SHP77 treated with DMSO at 0.1 percent for 48 hours (cell line): ENCODE measurements at places on chromosomes 7 and 10.

DNA sequence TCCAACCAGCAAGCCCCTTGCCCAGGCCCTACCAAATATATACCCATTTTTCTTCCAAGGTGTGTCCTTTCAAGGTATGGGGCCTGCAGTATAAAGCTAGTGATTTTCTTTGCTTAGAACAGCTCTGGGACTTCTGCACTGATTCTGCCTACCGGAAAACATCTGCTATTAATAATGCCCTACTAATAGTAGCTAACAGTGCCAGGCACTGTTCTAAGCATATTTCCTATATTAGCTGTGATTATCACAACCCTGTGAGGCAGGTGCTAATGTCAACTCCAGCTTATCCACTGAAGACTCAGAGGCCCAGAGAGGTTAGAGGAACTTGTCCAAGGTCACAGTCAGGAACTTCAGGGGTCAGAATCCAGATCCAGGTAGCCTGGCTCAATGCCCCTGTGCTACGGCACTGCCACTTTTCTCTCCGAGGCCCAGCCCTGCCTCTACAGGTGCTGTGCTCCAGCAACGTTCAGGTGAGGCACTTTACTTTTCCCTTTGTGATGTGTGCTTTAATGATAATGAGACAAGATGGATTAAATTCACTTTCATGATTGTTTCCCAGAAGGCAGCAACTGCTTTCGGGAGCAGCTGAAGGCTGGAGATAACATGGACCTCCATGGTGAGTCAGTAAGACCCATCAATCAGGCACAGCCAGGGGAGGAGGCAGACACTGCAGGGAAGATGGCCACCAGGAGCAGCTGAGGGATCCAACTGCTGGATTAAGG is 26.7 kb downstream of the TAS2R41 start:
- DNase-seq: no peak

DNA sequence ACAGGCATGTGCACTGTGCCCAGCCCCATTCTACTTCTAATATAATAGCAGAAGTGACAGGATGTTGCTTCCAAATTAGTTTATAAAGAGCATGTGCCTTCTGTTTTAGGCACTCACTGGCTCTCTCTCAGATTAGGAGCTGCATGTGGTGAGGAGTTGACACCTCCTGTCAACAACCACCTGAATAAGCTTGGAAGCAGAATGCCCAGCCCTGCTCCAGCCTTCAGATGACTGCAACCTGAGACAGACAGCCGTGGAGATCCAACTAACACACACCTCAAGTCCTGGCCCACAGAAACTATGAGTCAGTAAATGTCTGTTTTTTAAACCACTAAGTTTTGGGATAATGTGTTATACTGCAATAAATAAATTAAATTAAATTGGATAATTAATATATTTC is 54.5 kb downstream of the PARD3 start:
- DNase-seq: no peak

GRCh38 chr10:24889639-24890038 is 62.8 kb downstream of the PRTFDC1 start:
- DNase-seq: no peak

DNA sequence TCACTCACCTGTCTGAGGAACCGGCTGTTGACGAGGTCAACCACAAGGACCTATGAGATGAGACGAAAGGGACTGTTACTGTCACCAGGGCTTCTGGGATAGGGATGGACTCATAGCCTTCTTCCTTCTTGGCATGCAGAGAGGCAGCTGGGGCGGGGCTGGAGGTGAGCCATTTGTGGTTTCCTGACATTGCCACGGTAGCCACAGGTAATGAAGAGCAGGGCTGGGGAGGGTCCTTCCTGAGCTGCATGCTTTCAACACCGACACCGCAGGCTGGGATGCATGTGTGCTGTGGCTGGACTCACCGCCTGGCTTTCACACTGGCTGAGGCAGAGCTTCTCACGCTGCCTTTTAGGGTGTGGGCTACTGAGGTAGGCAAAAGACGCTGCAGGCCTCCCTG is 46.4 kb upstream of the MKRN1 start:
- DNase-seq: no peak

DNA sequence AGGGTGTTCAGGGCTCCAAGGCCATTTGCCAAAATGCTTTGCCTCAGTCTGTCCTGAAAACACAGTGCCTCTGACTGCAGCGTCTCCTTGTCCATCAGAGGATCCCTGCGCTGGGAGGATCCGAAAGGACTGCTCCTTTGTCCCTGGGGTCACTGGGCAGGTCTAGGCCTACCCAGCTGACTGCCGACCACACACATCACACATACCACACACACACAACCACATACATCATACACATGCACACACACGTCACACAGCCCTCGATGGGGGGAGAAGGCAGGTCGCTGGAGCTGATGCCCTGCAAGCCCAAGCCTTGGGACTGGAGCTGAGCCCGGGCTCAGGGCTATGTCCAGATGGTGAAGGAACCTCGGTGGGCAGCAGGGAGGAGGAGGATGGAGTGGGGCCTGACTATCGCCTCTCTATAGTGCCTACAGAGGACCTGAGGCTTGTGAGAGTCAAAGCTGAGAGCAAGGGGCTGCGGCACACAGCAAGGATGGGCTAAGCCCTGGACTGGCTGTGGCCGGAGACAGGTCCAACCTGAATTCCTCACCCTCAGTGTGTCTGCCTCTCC is 29.1 kb downstream of the GPRIN2 start:
- DNase-seq: no peak

DNA sequence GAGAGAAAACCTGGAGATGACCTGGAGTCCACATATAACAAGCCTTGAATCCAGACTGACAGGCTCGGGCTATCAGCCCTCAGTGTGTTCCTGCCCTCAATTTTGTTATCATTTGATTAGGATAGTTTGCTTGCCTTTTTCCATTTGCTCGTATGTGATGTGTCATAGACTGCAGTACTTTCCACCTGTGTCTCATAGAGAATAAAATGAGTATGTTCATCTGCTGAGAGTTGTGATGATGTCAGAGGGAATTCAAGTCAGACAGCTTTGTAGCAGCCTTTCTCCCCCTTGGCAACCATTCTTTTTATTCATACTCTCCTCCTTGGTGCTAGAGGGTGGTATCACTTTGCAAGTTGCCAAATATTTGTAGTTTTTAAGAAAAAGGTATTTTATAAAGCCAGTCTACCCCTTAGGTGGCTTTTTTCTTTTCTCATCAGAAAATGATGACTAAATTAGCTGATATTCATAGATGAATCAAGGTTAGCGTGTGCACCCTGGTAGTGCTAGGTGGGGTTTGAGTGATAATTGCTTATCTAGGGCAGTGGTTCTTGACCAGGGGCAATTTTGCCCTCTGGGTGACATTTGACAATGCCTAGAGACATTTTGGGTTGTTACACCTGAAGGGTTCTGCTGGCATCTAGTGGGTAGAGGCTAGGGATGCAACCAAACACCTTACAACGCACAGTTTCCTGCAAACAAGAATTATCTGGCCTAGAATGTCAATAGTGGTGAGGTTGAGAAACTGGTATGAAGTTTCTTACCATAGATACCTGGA is 5.4 kb downstream of the SGPL1 start:
- no peak for DNase-seq

- DNase-seq: no peak
Measured at GRCh38 chr7:73519867-73520672, 2.0 kb downstream of the BAZ1B start.

GRCh38 chr7:92092210-92092609 is 42.1 kb downstream of the CYP51A1 start:
- no peak for DNase-seq

- no peak for DNase-seq
Measured at GRCh38 chr10:129730993-129731325, 233.1 kb downstream of the EBF3 start.

DNA sequence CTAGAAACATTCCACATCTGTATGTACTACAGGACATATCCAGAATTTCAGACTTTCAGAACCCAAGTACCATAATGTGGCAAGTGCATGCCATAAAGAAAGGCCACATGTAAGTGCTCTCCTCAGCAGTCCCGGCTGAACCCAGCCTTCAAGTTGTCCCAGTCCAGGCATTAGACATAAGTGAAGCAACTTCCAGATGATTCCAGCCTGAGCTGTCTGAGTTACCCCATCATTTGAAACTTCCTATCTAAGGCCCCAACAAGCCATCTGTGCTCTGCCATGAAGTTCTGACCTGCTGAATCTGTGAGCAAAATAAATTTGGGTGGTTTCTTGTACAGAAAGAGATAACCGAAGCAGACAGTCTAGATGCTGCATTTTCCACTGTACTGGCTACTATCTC is 218.8 kb downstream of the IPMK start:
- DNase-seq: no peak

DNA sequence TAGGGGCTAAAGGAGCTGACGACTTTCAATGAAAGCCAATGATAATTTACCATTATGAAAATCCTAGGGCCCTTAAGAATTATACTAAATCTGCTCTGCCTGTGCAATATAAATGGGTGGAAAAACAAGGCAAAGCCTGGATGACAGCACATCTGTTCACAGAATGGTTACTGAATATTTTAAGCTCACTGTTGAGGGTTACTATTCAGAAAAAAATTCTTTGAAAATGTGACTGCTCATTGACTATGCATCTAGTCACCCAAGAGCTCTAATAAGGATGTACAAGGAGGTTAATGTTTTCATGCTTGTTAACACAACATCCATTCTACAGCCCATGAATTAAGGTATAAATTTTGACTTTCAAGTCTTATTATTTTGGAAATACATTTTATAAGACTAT is 8.9 kb downstream of the DKK1 start:
- DNase-seq: no peak

DNA sequence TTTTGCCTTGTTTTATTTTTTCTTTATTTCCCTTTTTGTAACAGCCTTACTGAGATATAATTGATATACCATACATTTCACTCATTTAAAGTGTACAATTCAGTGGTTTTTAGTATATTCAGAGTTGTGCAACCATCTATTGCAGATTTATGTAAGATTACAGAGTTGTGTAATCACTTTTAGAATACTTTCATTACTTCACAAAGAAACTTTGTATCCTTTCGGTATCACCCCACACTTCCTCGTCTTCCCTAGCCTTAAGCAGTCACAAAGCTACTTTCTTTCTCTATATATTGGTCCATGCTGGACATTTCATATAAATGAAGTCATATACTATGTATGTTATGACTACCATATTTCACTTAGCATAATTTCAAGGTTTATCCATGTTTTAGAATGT is 74.6 kb downstream of the ATRNL1 start:
- DNase-seq: no peak

- no peak for DNase-seq
Measured at GRCh38 chr10:79275105-79275430, 72.2 kb upstream of the PPIF start.

DNA sequence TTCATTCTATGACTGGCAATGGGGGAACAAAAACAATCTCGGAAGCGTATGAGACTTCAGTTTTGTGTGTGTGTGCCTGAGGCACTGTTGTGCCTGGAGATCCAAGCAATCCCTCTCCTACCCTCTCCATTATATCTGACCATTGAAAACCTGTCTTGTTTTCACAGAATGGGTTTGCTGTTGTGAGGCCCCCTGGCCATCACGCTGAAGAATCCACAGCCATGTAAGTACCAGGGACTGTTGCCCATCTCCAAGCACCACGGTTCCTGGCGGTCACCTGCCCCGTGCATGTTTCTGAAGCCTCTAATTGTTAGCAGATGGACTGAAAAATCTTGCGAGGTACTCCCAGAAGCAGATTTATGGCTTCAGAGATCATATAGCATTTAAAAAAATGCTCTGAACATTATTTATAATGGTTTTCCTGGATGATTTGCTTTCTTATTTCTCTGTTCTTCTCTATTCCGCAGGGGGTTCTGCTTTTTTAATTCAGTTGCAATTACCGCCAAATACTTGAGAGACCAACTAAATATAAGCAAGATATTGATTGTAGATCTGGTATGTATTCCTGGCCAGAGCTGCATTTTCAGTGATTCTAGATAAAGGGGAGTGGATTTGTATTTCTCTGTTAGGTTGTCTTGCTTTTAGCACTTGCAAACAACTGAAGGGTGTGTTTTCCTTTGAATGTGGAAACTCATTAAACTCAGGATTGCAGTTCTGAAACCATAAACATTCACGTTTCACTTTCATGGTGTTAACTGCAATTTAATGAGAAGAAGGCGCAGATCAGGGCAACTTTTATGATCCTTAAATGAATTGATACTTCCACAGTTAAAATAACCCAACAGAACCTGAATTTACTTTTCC is 288.2 kb downstream of the TWIST1 start:
- no peak for DNase-seq

DNA sequence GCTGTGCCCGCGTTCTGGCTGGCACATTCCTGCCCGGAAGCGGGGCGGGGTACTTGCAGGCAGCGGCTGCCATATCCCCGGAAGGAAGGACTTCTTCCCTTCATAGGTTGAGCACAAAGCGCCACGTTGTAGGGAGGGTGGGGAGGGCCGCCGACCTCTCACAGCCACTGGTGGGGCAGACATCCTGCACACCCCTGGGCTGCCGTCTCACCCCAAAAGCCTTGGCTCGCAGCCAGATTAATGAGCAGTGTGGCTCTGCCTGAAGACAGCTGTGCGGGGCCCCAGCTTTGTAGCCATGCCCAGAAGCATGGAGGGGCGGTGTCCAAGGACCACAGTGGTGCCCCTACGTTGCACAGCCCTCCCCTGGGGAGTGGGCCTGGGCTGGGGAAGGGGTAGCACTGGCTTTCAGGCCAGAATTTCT is 54.3 kb upstream of the DPYSL4 start:
- DNase-seq: no peak

- DNase-seq: no peak
Measured at GRCh38 chr10:34489973-34490745, 324.9 kb downstream of the PARD3 start.

DNA sequence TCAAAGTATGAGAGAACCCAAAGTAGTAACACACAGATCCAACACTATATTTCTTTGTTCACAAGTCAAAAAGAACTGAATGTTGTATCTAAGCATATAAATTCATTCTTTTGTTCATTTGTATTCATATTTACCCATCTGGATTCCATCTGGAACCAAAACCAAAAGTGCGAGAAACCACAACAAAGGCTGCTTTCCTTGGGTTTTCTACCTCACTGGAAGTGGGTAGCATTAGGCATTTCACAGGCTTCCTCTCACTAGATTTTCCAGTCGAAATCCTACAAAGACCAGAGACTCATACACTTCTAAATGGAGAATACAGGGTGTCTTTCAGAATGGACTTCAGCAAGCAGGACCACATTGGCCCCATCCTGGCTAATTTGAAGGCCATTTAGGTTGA is 109.8 kb upstream of the WNT16 start:
- DNase-seq: no peak

- DNase-seq: no peak
Measured at GRCh38 chr10:12505683-12506082, 156.3 kb downstream of the CAMK1D start.

DNA sequence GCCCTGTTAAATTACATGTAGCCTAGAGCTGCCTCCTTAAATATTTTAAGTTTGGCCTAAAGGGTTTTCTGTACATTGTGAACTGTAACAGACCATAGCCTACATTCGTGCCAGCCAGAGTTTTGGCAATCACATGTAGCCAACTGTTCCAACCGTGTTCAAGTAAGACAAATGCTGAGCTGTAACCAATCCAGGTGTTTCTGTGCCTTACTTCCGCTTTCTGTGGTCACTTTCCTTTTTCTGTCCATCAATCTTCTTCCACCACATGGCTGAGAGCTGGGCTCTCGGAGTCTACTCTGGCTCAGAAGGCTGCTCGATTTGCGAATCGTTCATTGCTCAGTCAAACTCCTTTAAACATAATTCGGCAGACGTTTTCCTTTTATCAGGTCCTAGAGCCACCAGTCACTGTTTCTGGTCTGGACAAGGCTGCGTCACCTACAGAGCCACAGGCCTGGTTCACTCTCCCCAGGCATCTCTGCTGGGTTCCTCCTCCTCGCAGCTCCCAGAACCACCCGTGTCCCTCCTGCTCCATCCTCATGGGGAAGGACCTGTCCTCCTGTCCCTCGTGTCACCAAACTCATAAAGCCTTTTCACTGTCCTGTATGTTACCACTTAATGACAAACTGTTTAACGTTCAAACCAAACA is 158.0 kb upstream of the RHEB start:
- no peak for DNase-seq
